T1000 (cell line): ENCODE measurements at places on chromosomes 1 and 21.

DNA sequence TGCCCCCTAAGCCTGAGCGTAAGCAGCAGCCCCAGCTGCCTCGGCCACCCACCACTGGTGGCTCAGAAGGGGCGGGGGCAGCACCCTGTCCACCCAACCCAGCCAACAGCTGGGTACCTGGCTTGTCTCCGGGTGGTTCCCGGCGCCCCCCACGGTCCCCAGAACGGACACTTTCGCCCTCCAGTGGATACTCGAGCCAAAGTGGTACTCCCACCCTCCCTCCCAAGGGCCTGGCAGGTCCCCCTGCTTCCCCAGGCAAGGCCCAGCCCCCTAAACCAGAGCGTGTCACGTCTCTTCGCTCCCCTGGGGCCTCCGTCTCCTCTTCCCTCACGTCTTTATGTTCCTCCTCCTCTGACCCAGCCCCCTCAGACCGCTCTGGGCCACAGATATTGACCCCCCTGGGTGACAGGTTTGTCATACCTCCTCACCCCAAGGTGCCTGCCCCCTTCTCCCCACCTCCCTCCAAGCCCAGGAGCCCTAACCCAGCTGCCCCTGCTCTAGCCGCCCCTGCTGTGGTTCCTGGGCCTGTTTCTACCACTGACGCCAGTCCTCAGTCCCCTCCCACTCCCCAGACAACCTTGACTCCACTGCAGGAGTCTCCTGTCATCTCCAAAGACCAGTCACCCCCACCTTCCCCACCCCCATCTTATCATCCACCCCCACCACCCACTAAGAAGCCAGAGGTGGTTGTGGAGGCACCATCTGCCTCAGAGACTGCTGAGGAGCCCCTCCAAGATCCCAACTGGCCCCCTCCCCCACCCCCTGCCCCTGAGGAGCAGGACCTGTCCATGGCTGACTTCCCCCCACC, 46.2 kb downstream of the YARS1 start:
- DNase-seq: no peak

DNA sequence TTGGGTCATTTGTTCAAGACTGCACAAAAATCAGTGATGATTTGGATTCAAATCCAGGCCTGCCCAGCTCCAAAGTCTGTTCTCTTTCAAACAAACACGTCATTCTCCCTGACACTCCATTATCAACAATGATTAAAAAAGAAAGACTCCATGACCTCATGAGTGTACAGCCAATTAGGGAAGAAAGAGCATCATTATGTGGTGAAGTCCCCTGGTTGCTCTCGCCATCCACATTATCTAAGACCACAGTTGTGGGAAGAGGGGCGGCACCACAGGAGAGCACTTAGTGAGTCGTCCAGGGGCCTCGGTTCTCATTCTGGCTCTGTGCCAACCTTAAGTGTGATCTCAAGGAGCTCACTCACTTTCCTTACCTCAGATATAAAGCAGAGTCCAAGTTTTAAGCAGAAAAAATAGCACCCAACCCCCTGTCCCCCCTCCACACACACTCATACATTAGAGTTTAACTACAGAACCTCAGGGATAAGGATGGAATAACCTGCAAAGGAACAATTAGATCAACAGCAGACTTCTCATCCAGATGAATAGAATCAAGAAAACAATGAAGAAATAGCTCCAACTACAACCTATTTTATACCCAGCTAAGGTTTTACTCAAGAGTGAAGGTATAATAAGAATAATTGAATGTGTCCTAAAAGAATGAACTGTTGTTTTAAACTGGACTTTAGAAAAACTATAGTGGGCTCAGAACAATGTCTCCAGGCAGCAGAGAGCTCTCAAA, 47.8 kb downstream of the COL6A1 start:
- no peak for DNase-seq

GRCh38 chr1:226217273-226217672, 6.2 kb upstream of the MIXL1 start:
- no peak for DNase-seq

GRCh38 chr1:93093332-93094006, 14.4 kb downstream of the MTF2 start:
- DNase-seq: no peak

DNA sequence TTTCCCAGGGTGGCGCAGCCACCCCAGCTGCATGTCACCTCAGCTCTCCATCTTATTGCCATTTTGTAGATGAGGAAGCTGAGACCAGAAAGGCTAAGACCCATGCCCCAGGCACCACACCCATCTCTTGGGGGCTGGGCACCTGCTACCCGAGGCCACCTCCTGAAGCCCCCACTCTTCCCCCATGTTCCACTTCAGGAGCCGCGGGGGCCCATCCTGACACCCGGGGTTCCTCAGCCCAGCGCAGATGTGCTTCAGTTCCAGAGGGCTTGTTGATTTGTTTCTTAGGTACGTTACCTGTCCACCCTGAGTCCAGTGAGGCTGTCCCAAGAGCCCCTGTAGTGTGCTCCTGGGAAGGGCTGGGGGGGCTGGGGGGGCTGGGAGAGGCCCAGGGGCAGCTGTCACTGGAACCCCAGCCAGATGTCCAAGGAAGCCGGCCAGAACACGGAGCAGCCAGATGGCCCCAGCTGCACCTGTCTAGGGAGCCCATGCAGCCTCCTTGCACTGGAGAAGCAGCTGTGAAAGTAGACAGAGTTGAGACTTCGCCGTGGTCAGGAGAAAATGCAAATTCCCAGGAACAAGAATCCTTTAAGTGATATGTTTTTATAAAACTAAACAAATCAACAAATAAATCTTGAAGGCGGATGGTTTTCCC, 17.1 kb upstream of the CCDC27 start:
- no peak for DNase-seq

GRCh38 chr1:109259674-109260557, 10.6 kb downstream of the CELSR2 start:
- DNase-seq: no peak

- DNase-seq: no peak
Measured at GRCh38 chr1:149849111-149849946, 50.0 kb upstream of the BOLA1 start.

- DNase-seq: no peak
Measured at GRCh38 chr1:58543260-58543659, 3.3 kb downstream of the OMA1 start.

GRCh38 chr1:16237343-16237830, 404 bp upstream of the CPLANE2 start:
- no peak for DNase-seq
